Stimulated activated CD4-positive, alpha-beta T cell treated with anti-CD3 and anti-CD28 coated beads, Interleukin-4, amount 100 ng/mL, for 48 hours (primary cell): ENCODE measurements at places on chromosomes 6 and 20.

DNA sequence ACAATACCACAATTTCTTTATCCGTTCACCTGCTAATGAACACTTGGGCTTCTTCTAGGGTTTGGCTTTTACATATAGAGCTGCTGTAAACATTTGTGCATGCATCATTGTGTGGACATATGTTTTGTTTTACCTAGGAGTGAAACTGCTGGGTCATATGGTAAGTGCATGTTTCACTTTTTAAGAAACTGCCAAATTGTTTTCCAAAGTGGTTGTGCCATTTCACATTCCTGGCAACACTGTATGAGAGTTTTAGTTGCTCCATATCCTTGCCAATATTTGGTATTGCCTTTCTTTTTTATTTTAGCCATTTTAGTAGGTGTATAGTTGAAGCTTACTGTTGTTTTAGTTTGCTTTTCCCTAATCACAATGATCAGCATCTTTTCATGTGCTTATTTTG lies 14.1 kb upstream of the RPN2 start:
- no peak for DNase-seq

DNA sequence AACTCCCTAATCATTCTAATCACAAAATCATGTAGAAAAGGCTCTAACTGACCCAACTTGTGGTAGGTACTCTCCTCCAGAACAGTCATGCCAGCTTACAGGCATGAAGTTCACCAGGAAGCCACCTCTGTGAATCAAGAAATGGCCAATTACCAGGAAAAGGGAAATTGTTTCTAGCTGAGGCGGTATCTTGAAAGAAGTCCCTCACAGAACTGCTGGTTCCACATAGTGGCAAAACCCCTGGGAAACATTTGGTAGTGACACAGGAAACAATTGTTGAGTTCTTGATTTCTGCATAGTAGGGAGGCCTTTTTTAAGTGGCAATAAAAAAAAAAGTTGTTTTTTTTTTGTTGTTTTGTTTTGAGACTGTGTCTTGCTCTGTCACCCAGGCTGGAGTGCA lies 3.4 kb upstream of the ZHX3 start:
- no peak for DNase-seq

- DNase-seq, result no peak
Measured at GRCh38 chr6:132265451-132266097, 135.7 kb downstream of the MOXD1 start.

- DNase-seq, result no peak
Measured at GRCh38 chr6:111382476-111383294, 100.3 kb downstream of the REV3L start.

GRCh38 chr20:36587388-36588070 lies 14.1 kb downstream of the TGIF2 start:
- DNase-seq, result no peak

- DNase-seq, result no peak
Measured at GRCh38 chr6:130708338-130708737, 118.9 kb upstream of the SMLR1 start.

GRCh38 chr20:62994869-62995281 lies 11.9 kb downstream of the BHLHE23 start:
- no peak for DNase-seq

- DNase-seq, result no peak
Measured at GRCh38 chr6:168538892-168539811, 98.2 kb downstream of the SMOC2 start.

- no peak for DNase-seq
Measured at GRCh38 chr6:114051031-114051430, 80.1 kb upstream of the HDAC2 start.

GRCh38 chr6:112307707-112308106 lies 39.4 kb upstream of the RFPL4B start:
- no peak for DNase-seq

- no peak for DNase-seq
Measured at GRCh38 chr20:32457479-32457986, 99.4 kb downstream of the ASXL1 start.

- DNase-seq, result no peak
Measured at GRCh38 chr6:84182001-84182400, 45.4 kb downstream of the CEP162 start.

GRCh38 chr6:1987640-1988039 lies 257.8 kb downstream of the GMDS start:
- DNase-seq, result no peak

DNA sequence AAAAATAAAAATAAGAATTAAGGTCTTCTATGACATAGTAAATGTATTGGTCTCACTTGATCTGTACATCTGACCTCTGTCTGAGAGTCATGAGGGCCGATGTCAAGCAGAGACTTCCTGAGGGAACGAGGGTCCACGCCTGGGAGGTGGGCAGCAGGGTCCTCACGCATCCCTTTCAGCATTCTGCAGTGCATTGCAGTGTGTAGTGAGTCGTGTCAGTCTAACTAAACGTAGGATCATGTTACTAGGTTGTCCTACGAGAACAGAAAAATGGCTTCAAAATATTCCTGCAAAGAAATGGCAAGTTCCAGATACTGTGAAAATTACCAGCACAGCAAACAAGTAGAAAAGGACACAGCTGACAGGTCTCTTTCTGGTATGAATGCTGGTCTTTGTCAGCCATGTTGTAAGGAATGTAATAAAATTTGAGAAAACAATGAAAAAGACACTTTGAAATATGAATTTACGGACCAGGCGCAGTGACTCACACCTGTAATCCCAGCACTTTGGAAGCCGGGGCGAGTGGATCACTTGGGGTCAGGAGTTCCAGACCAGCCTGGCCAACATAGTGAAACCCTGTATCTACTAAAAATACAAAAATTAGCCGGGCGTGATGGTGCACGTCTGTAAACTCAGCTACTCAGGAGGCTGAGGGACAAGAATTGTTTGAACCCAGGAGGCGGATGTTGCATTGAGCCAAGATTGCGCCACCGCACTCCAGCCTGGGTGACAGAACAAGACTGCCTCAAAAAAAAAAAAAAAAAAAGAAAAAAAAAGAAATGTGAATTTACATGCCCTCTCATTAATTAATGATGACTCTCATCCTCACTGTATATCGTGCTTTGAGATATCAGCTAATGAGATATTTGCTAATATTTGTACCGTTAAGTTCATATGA lies 2.4 kb upstream of the AHCY start:
- DNase-seq, result no peak

GRCh38 chr6:113620386-113620785 lies 236.8 kb upstream of the MARCKS start:
- no peak for DNase-seq
